ENCODE measurements at places on chromosomes 1 and 21.

DNA sequence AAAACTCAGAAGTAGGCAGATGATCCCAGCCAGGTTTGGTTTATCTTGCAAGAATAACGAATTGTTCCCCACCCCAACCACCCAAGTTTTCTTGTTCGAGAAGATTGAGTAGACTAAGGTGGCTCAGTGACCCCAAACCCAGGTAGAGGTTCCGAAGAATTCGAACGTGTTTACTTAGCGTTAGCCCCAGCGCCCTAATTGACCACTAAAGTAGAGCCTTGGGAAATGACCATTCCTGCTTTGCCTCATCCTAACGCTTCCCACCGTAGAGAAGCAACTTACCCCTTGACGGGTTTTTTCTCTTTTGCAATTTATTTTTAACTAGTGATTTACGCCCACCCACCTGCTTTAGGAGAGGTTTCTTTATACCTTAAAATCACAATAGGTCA is 870 bp downstream of the FBXO28 start:
- DNase-seq: no peak

DNA sequence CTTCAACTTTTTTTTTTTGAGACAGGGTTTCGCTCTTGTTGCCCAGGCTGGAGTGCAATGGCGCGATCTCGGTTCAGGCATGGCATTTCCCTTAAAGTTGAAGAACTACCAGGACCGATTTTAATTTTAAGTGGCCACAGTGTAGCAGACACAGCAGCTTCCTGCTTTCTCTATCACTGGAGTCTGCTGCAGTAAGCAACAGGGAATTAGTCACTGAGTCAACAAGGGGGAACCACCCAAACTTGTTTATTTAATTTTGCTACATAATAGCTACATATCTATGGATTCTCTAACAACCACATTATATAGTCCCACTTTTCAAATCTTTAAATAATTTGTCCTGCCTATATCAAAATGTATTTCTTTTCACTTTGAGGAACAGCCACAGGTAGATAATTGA is 12.5 kb upstream of the TNNI3K start:
- no peak for DNase-seq

DNA sequence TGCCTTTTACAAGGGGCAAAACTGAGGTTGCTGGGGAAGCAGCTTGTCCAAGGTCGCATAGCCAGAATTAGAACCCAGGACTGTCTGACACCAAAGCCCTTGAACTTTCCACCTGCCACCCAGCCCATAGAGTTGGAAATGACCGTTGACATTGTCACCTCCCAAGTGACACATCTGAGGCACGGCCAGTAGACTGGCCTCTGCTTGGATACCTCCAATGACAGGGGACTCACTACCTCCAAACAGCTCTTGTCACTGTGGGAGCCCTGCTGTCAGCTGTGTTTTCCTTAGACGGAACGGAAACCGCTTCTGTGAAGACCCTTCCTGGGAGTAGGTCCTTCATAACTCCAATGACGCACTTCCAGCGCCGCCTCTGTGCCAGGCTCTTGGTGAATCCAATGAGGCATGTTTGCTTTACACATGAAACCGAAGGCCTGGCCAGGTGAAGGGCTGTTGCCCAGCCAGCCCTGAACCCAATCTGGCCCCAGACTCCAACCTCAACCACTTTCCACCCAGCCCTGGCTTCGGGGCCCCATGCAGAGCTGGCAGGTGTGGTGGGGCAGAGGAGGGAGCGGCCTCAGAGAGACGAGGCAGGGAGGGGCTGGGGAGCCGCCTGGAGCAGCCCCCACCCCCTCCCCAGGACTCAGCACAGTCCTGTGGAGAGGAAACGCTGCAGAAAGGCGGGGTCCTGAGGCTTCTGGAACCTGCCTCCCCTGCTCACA is 109.2 kb upstream of the IFFO2 start:
- no peak for DNase-seq

GRCh38 chr1:47703981-47704596 is 266.2 kb downstream of the FOXD2 start:
- DNase-seq: no peak

Measured in GOT3 (cell line).